Effector CD4-positive, alpha-beta T cell (primary cell): ENCODE measurements at places on chromosomes 2 and 18.
A peak's percentile ranks its signal among the peaks of the same experiment; 100 is the strongest.

GRCh38 chr2:217247476-217247875 lies 387.6 kb upstream of the TNP1 start:
- DNase-seq, result no peak

DNA sequence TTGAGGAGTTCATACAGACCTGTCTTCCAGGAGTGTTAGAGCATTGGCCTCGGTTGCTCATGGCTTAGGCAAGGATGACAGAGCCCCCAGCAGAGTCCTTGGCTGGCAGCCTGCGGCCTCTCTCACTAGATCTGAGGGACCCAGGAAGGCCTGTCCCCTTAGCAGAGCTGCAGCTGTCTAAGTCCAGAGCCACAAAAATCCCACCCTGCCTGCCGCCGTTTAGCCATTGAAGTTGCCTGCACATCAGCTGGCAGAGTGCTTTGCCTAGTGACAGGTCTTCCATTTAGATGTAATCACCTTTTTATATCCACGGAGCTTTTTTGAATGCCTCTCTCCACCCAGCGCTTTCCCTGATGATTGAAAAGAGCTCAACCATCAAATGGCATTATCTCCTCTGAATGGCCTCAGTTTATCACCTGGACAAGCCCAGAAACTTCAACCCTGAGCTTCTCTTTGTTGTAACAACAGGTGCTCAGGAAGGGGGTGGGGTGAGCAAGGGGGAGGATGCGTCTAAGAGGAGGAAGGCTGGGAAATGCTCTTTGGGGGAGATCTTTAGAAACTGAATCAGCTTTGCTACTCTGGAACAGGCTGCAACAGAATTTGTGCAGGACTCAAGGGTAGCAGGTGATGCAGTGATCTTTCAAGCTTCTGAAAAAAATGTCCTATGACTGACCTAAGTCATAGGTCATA lies 71.9 kb downstream of the TNP1 start:
- DNase-seq, result no peak

DNA sequence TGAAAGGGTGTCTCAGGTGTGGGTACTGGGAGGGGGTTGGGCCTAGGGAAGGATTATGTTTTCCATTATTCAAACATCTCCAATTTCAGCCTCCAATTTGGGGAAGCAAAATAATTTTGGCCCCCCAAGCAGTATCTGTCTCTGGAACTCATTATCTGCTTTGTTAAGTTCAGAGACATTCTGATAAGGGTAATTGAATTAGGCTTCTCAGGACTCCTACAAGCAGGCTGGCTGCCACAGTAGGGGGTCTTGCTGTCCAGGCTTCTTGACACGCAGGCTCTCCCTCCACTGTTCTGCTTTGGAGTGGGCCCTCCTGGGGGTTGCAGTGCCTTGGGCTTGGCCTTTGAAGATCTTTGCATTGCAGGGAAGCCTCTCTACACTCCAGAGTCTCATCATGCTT lies 108.1 kb upstream of the SIX2 start:
- no peak for DNase-seq

GRCh38 chr2:70085711-70086277 lies 1.5 kb upstream of the PCBP1 start:
- DNase-seq, result no peak

DNA sequence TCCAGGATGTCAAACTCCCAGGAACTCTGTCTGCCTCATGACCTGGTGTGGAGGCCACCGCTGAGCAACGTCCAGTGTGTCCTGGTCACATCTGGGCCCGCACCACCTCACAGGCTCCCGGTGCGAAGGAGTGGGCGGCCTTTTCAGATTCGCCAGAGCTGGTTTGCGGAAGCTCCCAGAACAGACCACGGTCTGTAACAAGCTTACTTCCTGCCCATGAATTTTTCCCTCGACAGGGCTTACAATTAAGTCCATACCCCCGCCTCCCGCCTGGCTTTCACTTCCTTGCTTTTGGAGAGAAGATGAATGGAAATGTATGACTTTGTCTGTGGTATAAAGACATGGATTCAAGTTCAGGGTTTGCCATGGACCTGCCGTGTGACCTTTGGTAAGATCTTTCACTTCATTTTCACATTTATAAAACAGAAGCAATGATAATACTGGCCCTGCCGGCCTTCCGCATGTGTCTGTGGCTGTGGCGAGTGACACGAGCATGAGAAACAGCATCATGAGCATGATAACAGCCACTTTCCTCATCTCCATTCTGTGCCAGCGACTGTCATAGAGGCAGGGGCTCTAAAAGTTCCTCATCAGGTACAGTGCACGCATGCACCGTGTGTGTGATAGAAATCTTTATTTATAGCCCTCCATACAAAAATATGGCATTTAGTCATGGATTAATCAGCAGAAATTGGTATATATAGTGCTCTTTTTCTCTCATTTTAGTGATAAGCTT lies 31.0 kb upstream of the KCNF1 start:
- no peak for DNase-seq

- peak; percentile 17 for DNase-seq
Measured at GRCh38 chr2:46776687-46777327, 138.8 kb downstream of the MCFD2 start.

- DNase-seq, result peak; percentile 35
Measured at GRCh38 chr2:43221124-43221762, 5.2 kb downstream of the ZFP36L2 start.

DNA sequence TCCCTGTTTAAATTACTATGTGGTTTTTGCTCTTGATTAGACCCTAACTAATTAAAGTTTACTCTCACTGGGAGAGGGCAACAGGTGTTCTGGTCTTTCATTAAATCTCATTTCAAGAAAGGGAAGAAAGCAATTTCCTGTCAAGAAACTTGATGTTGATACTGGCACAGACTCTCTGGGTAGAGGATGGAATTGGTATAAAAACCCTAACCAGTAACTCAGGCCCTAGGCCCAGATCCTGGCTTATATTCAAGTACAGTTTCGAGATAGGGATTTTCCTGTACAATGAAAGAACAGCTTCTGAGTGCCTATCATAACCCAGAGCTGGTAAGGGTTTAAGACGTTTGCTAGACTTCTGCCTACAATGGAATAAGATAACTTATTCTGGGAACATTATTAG lies 61.6 kb upstream of the ACYP2 start:
- no peak for DNase-seq

- no peak for DNase-seq
Measured at GRCh38 chr2:206488623-206489022, 45.3 kb downstream of the ADAM23 start.

- DNase-seq, result no peak
Measured at GRCh38 chr2:175030380-175031271, 25.4 kb upstream of the CHN1 start.

DNA sequence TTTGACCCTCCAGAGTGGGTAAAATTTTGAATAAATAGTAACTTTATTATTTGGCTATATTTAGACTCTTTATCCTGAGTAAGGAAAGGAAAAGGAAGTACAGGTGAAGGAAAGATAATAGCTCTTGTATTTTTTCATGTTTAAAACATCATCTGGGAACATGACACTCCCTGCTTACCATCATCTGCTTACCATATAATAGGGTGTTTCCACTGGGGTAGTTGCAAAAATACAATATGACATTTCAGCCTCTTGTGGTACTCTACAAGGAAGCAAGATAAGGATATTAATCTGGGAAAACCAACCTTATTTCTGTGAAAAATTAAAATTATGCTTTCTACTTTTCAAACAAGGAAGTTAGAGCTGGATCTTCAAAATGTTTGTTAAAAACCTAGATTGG lies 9.9 kb downstream of the RELCH start:
- no peak for DNase-seq

DNA sequence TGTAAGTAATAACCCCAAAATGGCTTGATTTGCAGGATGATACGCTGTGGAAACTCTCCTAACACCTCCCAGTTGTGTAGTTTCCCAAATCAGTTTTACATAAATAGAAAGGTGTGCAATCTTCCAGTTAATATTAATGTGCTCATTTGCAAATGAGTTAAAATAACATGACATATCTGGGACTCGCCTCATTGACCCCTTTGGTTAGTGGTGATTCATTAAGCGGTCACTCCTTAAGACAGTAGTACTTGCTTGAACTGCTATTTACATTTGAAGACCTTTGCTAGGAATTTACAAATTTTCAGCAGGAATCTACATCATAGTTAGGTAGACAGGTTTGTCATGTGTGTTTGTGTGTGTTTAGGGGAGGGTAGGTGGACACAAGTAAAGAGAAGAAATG lies 1367.7 kb upstream of the CELF4 start:
- no peak for DNase-seq

DNA sequence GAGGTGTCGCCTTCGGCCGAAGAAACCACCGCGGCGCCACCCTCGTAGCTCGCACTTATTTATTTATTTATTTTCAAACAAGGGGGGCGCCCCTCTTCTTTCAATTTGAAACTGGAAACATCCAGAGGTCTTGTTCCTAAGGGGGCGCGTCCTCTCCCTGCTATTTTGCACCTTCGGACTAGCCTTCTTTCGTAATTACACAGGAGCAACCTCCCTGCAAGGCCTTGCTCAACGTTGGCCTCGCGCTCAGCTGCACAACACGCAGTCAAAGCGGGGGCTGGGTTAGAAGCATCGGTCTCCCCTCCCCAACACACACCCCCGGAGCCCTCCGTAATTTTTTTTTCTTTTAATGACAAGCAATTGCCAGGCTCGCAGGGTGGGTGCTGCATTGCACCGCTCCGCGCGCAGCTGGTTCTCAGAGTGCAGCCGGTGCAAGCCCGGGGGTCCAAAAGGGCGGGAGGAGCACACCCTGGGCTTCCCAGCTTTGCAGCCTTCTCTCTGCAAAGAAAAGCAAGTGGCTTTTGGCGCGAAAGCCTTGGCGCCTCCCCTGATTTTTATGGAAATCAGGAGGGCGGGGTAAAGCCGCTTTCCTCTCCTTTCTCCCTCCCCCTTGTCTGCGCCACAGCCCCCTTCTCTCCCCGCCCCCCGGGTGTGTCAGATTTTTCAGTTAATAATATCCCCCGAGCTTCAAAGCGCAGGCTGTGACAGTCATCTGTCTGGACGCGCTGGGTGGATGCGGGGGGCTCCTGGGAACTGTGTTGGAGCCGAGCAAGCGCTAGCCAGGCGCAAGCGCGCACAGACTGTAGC lies at the start of gene MYCN:
Gene MYCN (plus strand): TSS at position 697 of the 807 bp plus-strand sequence. CDS start 1,515 bp downstream, outside the sequence.
- no peak for DNase-seq

GRCh38 chr2:54194761-54195750 lies 61.0 kb downstream of the TSPYL6 start:
- DNase-seq, result no peak

GRCh38 chr2:114056294-114057143 lies 166.6 kb downstream of the ACTR3 start:
- DNase-seq, result no peak

GRCh38 chr18:3263132-3263700 lies 1.3 kb downstream of the MYL12B start:
- no peak for DNase-seq

- no peak for DNase-seq
Measured at GRCh38 chr18:23532848-23533247, 29.5 kb downstream of the RMC1 start.

DNA sequence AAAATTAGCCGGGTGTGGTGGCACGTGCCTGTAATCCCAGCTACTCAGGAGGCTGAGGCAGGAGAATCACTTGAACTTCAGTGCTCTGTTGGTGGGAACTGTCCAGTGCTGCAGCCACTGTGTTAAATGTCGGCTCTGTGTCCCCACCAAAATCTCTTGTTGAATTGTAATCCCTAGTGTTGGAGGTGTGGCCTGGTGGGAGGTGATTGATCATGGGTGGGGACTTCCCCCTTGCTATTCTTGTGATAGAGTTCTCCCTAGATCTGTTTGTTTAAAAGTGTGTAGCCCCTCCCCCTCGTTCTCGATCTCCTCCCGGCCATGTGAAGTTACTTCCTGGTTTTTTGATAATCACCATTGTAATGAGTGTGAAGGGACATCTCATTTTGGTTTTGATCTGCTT lies 9.8 kb upstream of the RPL31 start:
- DNase-seq, result no peak

DNA sequence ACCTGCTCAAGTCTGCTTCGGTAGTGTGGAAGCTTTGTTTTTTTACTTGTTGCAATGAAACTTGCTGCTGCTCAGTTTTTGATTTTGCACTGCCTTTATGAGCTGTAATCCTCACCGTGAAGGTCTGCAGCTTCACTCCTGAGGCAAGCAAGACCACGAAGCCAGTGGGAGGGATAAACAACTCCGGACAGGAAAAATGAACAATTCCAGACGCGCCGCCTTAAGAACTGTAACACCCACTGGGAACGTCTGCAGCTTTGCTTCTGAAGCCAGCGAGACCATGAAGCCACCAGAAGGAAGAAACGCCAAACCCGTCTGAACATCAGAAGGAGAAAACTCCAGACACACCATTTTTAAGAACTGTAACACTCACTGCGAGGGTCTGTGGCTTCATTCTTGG lies 245.7 kb upstream of the REG3G start:
- no peak for DNase-seq

GRCh38 chr2:206611736-206612135 lies 30.6 kb upstream of the FAM237A start:
- no peak for DNase-seq

- DNase-seq, result no peak
Measured at GRCh38 chr2:106185475-106186184, 8.5 kb downstream of the UXS1 start.

DNA sequence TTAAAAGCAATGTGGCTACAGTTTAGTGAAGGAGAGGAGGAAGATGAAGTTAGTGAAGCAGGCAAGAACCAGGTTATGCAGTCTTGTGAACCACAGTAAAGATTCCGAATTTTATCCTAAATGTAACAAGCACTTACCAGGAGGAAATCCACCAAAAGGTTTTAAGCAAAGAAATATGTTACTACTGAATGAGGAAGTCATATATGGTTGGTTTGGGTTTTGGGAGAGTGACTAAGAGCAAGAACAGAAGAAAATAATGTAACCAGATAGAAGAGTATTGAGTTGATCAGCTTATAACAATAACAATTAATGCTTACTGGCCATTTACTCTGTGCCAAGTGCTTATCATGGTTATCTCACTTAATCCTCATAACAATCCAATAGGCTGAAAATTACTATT lies 1.9 kb downstream of the USP37 start:
- no peak for DNase-seq

DNA sequence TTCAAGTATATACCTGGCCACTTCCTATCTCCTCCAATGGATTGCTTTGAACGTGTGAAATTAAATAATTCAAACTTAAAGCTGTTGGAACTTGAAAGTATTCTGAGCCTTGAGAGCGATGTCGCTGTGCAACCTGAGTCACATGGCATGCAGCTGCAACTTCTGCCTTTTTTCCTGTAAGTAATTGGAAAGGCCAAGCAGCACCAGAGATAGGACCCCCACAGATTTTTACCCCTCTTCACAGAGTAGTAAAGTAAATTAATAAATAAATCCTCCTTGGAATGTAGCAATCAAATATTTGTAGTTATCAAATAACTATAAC lies 3.2 kb upstream of the RNF149 start:
- no peak for DNase-seq

DNA sequence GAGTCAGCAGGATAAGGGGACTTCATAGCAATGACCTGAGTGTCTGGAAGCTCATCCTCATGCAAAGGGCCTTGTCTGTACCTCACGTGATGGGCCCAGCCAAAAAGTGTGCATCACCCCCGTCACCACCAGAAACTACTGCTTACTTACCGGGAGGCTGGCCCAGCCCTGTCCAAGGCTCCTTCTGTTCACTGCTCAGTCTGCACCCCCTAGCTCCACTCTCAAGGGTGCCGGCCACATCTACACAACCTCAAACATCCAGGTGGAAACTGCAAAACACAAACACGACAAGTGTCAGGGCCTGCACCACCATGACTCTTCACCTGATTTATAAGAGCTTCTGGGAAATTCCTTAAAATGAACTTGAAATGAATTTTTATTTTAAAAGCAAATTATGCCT lies 55.1 kb downstream of the ADD2 start:
- DNase-seq, result no peak
